Left colon (tissue), 2 donors: ENCODE measurements at places on chromosomes 2 and 18.
A peak's percentile ranks its signal among the peaks of the same experiment; 100 is the strongest.

DNA sequence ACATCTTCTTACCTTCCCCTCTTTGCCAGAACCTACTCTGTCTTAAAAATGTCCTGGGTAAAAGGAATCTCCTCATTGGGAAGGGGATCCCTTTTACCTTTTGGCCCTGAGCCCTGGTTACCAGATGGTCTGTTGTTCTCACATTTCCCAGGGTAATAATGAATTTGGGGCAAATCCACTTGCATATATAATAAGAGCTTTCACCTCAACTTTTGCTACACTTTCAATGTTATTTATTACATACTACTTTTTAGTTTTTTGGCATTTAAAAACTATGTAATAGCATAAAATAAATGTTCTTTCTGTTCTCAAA lies 15.0 kb downstream of the CERS6 start:
- no peak for DNase-seq

- DNase-seq = no peak
Observed at GRCh38 chr2:33559328-33559727, 39.8 kb downstream of the FAM98A start.

DNA sequence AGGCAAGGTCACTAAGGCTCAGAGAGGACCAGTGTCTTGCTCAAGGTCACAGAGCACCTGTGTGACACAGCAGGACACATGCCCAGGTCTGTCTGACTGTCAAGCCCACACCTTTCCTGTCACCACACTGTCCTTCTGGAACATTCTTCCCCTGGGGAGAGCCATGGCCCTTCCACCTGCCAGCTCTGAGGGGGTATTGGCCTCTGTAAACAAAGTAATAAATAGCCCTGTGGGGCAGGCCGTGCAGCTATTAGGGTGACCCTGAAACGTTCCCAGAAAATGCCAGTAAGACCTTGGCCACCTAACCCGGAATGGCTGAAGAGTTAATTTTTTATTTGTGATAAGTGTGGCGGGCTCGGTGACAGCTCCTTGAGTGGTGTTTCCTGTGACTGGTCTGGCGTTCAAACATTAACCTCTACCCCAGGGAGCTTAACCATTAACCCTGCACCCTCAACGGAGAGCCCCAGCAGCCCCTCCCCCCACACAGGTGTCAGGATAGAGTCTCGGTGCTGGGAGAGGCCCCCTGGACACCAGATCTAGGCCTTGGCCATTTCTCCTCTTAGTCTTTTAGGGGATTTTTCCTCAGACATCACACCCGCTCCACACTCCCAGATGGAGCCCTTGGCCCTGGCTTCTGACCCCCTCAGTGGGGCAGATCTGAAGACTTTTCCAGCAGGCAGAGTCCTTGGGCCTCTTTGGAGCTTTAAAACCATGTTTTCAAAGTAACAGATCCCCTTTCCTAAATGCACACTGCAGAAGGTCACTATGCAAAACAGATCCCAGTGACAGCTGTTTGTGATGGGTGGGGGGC lies 36.6 kb downstream of the SCTR start:
- peak; percentile 79 for DNase-seq

DNA sequence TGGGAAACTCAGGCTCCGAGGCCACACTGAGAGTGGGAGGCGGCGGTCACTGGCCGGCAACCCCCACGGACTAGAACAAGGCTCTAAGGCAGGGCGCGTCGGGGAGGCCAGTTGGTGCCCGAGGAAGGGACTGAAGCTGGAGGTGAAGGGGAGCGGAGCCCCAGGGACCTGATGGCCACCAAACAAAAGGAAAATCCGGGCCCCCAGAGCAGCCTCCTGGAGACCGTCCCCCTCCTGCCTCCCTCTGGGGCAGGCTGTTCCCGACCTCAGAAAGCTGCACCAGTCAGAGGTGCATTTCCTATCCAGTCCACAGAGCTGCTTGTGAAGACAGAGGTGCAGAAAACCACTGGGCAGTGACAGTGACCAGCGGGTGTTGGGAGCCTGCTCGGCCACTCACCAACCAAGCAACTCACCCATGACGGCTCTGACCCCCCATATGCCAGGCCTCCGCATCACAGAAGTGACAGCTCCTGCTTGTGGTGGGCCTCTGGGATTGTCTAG lies 172.7 kb downstream of the TWIST2 start:
- no peak for DNase-seq

DNA sequence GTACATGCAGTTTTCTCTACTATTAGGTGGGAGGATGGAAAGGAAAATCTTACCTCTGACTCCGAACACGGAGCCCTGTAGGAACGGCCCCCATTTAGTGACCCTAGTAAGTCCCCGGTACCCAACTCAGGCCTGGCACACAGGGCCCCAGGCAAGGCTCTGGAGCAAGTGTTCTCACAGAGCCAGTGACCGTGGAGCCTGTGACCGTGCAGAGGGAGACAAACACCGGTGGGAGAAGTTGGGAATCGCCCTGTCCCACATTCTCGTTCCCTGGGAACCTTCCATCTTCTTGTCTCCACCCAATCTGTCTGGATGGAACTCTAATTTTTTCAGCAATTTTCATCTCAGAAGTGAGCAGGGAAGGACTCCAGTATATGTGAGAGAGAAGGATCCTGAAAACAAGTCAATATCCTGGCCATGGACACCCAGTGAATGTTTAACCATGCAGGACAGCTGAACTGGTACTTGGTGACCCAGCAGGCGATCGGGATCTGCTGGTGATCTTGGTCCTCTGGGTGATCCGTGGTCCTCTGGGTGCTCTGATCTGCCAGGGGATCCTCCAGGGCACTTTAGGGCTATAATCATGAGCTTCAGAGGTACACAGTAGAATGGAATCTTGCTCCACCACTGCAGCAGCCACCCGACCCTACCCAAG lies 348.6 kb upstream of the ID2 start:
- DNase-seq = no peak

DNA sequence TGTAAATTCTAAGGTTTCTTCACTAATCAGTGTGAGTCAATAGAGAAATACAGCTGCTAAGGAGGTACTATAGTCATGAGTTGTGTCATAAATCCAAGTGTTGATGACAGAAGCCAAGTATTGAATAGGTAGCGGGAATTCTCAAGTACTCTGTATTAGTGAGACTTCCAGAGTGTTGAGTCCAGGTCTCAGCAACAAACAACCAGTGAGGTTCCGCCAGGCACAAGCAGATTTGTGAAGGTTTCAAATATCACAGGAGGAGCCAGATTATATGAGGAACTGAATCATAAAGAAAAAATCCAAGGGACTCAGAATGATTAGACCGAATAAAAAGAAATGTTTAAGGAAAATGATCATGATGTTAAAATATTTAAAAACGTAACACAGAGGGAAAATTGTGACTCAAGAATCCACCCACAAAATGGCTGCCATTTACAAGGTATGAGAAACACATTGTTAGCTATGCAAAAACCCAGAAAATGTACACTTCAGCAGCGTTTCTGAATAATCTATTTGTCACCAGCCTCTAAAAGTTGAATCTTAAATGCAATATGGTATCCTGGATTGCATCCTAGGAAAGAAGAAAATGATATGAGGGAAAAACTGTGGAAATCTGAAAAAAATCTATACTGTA lies 27.3 kb upstream of the EVA1A start:
- DNase-seq = no peak
